Sigmoid colon (tissue), 7 donors: ENCODE measurements at places on chromosomes 5 and 9. TPM values are rescaled to one million over a fixed set of nuclear protein-coding genes. Genes with fewer than 3 reads are reported as not detected.

GSN gene
- 2,826 TPM for total RNA-seq

SHLD3 gene
- 2.4 TPM for total RNA-seq

ABLIM3 gene
- total RNA-seq: 6.8 TPM

PAPPA gene
- 3.6 TPM for total RNA-seq

ABO gene
- total RNA-seq: 0.99 TPM

EGFLAM gene
- total RNA-seq: 2.5 TPM

GAPT gene
- total RNA-seq: 0.28 TPM

GABRA6 gene
- not detected for total RNA-seq

CDO1 gene
- 20.5 TPM for total RNA-seq

C1QTNF3 gene
- total RNA-seq: 13.3 TPM

DNA sequence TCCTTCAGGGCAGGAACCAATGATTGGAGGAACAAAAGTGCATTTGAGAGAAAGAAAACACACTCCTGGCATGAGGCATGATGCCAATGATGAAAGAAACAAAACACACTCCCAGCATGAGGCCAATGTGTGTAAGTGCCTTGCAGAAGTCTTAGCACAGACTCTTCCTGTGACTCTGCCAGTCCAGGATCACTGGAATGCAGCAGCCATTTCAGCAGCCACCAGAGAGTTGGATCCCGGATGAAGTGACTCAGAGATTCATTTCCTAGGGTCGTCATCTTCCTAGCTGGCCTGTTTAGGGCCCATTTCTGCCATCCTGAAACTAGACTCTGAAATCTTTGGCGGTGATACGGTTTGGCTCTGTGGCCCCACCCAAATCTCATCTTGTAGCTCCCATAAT, 212.5 kb downstream of the CFAP90 start:
- H3K4me3 ChIP-seq: no peak overlapping the region
- no peaks in the 10 kb centered on the region for H3K36me3 ChIP-seq
- peak; percentile 65 for DNase-seq

DNA sequence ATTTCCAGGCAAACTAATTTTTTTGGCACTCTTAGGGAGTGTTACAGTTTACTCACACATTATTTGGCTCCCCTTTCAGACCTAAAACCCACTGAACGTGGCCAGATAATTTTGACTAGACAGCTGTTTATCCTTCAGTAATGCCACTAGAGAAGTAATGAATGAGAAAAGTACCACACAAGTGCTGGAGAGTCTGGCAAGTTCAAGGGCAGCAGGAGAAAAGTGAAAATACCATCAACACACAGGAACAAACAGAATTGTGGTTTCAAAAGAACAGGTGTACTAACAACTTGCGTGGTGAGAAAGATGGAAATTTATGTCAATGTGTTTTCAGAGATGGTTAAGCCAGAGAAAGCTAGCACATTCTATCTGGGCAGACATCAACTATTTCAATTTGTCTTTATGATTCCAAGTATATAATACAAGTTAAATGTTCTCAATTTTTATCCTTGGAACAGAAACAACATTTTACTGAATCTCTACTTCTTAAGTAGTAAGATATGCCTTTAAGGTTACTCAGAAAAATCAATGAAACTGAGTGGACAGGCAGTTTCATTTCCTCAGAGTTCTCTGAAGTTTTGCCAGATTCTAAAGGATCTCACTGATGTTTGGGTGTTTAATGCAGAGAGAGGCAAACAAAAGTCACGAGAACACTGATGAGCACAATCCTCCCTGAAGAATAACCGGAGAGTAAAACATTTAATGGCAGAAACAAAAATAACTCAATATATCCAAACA, 91.0 kb downstream of the ARSB start:
- H3K27me3 ChIP-seq: no peaks in the 10 kb centered on the region
- no peak overlapping the region for H3K27ac ChIP-seq
- peaks cover 4% of the 10 kb centered on the region for H3K4me1 ChIP-seq
- no peaks in the 10 kb centered on the region for H3K36me3 ChIP-seq
- no peak for DNase-seq

- H3K36me3 ChIP-seq: no peaks in the 10 kb centered on the region
- no peaks in the 10 kb centered on the region for H3K4me1 ChIP-seq
- H3K4me3 ChIP-seq: no peak overlapping the region
- no peak overlapping the region for H3K27ac ChIP-seq
- no peak for DNase-seq
- peaks cover 28% of the 10 kb centered on the region for H3K27me3 ChIP-seq
Measured at GRCh38 chr5:83469075-83469474, 2.5 kb upstream of the VCAN start.

DNA sequence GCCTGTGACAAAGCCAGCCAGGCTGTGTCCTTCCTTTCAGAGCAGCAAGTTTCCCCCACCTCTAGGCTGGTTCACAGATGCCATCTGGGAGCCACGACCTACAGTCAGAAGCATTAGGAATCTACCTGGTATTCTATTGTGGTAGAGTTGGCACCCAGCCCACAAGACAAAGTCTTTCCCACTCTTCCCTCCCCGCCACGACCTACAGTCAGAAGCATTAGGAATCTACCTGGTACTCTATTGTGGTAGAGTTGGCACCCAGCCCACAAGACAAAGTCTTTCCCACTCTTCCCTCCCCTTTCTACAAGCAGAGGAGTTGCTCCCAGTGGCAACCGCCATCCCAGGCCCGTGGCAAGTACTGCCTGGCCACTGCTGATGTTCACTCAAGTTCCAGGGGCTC, 157.8 kb upstream of the TNC start:
- no peaks in the 10 kb centered on the region for H3K27me3 ChIP-seq
- H3K36me3 ChIP-seq: no peaks in the 10 kb centered on the region
- H3K4me1 ChIP-seq: no peaks in the 10 kb centered on the region
- no peak for DNase-seq
- H3K27ac ChIP-seq: no peak overlapping the region

GRCh38 chr9:105483618-105484017, 35.8 kb downstream of the FSD1L start:
- no peaks in the 10 kb centered on the region for H3K4me1 ChIP-seq
- H3K36me3 ChIP-seq: no peaks in the 10 kb centered on the region
- H3K4me3 ChIP-seq: no peak overlapping the region
- no peaks in the 10 kb centered on the region for H3K27me3 ChIP-seq
- no peak for DNase-seq

DNA sequence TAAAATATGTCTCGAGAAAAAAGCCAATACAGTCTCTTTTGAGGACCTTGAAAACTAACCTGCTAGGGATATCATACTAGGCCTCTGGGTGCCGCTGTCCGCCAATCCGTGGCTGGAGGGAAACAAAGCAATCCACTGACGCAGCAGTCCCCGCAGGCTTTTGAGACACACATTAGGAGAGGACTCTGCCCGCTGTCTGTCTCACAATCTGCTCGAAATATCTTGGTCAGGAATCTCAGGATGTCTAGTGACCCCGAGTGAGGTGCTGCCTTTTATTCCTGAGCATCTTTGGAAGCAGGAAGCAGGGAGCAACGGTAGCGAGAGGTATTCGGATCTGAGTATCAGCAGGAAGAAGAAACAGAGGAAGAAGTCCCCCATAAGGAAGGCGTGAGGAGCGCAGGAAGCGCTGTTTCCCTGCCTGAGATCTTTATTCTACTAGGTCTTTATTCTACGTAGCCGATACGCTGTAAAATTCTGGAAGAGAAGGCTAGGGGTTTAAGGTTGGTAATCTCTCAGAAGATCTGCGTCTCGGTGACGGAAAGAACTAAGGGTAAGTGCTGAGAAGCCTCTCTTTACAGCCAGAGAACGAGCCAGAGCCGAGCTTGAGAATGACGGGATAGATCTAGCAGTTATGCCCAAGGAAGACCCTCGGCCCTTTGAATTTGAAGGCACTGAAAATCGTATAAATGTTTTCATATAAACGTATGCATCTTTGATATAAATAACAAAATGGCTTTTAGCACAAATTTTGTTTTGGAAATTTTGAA, 4.0 kb upstream of the PCDHGA1 start:
- peak; percentile 76 for DNase-seq
- H3K27ac ChIP-seq: peak overlapping the region; percentile 64
- no peaks in the 10 kb centered on the region for H3K27me3 ChIP-seq

DNA sequence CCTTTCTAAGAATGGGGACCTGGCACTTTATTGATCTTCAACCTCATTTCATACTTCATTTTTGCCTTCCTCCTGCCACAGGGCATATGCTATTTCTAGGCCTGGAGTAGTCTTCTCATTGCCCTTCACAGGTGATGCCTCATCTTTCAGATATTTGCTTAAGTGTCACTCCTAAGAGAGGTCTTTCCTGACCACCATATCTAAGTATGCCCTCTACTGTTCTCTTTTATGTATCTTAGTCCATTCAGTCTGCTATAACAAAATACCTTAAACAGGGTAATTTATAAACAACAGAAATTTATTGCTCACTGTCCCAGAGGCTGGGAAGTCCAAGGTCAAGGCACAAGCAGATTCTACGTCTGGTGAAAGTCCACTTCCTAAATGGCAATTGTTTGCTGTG, 99.1 kb downstream of the ADAMTS6 start:
- H3K27ac ChIP-seq: no peak overlapping the region
- H3K36me3 ChIP-seq: no peaks in the 10 kb centered on the region
- no peak overlapping the region for H3K4me3 ChIP-seq
- H3K27me3 ChIP-seq: no peaks in the 10 kb centered on the region
- no peak for DNase-seq

GRCh38 chr9:5073701-5074100, 88.6 kb downstream of the JAK2 start:
- no peak for DNase-seq
- no peak overlapping the region for H3K27ac ChIP-seq
- no peak overlapping the region for H3K4me3 ChIP-seq
- H3K4me1 ChIP-seq: no peaks in the 10 kb centered on the region
- H3K36me3 ChIP-seq: peaks cover 93% of the 10 kb centered on the region
- H3K27me3 ChIP-seq: no peaks in the 10 kb centered on the region

- no peak for DNase-seq
- H3K4me1 ChIP-seq: peaks cover 20% of the 10 kb centered on the region
- H3K27me3 ChIP-seq: peaks cover 85% of the 10 kb centered on the region
- H3K27ac ChIP-seq: no peak within 1 kb of the TSS
- H3K4me3 ChIP-seq: peak within 1 kb of the TSS; percentile 39
Measured at GRCh38 chr5:176810081-176810597, at the start of gene UNC5A. TSS of gene UNC5A (plus strand) at chr5:176810559. CDS start at chr5:176810751, 192 bp downstream.

- H3K4me1 ChIP-seq: peaks cover 46% of the 10 kb centered on the region
- no peak overlapping the region for H3K4me3 ChIP-seq
- H3K27me3 ChIP-seq: no peaks in the 10 kb centered on the region
Measured at GRCh38 chr9:130333712-130334062, 68.1 kb downstream of the HMCN2 start.

DNA sequence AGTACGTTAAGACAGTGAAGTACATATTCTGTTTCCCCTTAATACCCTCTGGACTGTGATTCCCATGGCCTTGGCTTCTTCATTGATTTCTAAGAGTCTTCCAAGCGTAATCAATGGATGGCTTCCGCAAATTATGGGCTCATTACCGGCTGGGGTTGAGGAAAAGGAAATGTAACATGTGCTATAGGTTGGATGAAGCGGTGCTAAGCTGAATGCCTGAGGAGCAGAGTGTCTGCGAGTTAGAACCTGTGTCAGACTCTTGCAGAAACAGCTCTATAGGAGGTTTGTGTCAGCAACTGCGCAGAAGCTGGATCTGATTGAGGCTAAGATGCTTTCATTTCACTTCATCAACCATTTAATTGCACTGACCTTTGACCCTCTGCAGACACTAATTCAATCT, 114.3 kb upstream of the CDH18 start:
- no peaks in the 10 kb centered on the region for H3K4me1 ChIP-seq
- no peak overlapping the region for H3K4me3 ChIP-seq
- no peak for DNase-seq
- H3K36me3 ChIP-seq: no peaks in the 10 kb centered on the region

- no peak overlapping the region for H3K27ac ChIP-seq
- H3K27me3 ChIP-seq: no peaks in the 10 kb centered on the region
- no peaks in the 10 kb centered on the region for H3K4me1 ChIP-seq
- H3K4me3 ChIP-seq: no peak overlapping the region
Measured at GRCh38 chr9:109181284-109181683, 14.2 kb upstream of the FRRS1L start.

DNA sequence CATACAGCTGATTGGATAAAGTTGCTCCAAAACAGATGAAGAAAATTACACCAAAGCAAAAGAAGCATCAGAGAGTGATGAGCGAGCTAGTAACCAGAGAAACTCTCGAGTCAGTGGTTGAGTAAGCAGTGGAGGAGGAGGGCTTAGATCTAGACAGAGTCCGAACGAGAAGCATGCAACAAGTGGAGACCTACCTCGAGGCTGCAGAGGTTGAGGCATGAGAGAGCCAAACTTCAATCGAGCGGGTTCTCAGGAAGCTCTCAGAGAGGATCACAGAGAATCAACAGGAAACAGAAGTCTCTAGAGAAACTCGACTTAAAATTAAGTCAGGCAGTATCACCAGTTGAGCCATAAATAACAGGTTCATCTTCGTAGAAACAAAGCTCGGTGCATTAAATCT, 6.1 kb downstream of the RUSC2 start:
- no peaks in the 10 kb centered on the region for H3K36me3 ChIP-seq
- peak overlapping the region; percentile 15 for H3K27ac ChIP-seq
- H3K4me1 ChIP-seq: peaks cover 54% of the 10 kb centered on the region
- DNase-seq: no peak
- H3K4me3 ChIP-seq: no peak overlapping the region
